ENCODE measurements at places on chromosomes 2 and 18. TPM values are rescaled to one million over a fixed set of nuclear protein-coding genes. Genes with fewer than 3 reads are reported as not detected.

Gene TMEM17
- not detected for total RNA-seq

Gene ANKRD30BL
- not detected for total RNA-seq

Gene MYCN
- total RNA-seq = 2.2 TPM

Gene SERPINB7
- not detected for total RNA-seq

Gene D2HGDH
- total RNA-seq = 38.4 TPM

Gene BOLL
- not detected for total RNA-seq

Gene TMEM178A
- not detected for total RNA-seq

Gene CCDC178
- not detected for total RNA-seq

Gene PDE1A
- total RNA-seq = not detected

Gene ABCG5
- total RNA-seq = not detected

Gene MYO5B
- total RNA-seq = not detected

Gene RTP5
- 0.44 TPM for total RNA-seq

Gene RTN4
- total RNA-seq = 84.2 TPM

Gene LYPD1
- not detected for total RNA-seq

Gene EGR4
- total RNA-seq = 0.69 TPM

Gene UCN
- total RNA-seq = 2.2 TPM

Gene MOGAT1
- total RNA-seq = not detected

Gene SFXN5
- 8.0 TPM for total RNA-seq

Gene WNT6
- not detected for total RNA-seq

Gene VIT
- total RNA-seq = not detected

Gene LOXHD1
- total RNA-seq = not detected

Gene CFC1
- total RNA-seq = not detected

Gene CDK15
- not detected for total RNA-seq

Gene CFAP221
- total RNA-seq = not detected

Gene PER2
- total RNA-seq = 29.7 TPM

Gene KCNS3
- not detected for total RNA-seq

Gene TLX2
- not detected for total RNA-seq

Gene FBXO11
- total RNA-seq = 124 TPM

Gene GULP1
- not detected for total RNA-seq

Gene CRYGD
- 0.69 TPM for total RNA-seq

Gene G6PC2
- not detected for total RNA-seq

Gene RSAD2
- total RNA-seq = 4.1 TPM

Gene SERPINB4
- total RNA-seq = not detected
